Stimulated activated naive CD4-positive, alpha-beta T cell treated with Interleukin-2 at 50 U/mL for 16 hours (primary cell): ENCODE measurements at places on chromosomes 6 and 20.

GRCh38 chr20:50256577-50256976 lies 65.9 kb downstream of the CEBPB start:
- no peak for DNase-seq

- DNase-seq = no peak
Measured at GRCh38 chr6:34020807-34021553, 124.9 kb downstream of the GRM4 start.

DNA sequence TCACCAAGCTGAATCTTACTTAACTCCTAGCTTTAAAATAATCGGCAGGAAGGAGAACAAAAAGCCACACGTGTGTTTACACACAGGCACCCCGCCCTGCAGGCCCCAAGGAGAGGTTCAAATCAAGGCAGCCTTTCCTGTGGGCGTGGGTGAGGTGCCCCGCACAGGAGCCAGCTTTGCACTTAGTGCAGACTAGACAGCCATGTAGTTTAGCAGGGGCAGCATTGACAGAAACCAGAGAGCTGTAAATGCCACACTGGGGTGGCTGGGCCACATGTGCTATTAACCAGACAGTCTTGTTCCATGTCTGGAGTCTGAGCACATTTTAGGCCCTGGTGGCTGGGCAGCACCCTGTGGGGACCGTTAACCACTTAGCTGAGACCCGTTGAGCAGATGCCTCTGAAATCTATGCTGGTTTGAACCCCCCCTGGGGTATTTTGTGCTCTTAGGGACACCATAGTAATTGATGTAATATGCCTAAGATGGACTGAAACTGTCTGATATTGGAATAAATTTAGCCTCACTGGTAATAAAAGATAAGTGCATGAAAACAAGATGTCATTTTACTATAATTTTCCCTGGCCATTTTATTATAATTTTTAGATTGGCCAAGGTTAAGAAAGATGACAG lies 106.4 kb upstream of the KCNG1 start:
- DNase-seq = no peak

DNA sequence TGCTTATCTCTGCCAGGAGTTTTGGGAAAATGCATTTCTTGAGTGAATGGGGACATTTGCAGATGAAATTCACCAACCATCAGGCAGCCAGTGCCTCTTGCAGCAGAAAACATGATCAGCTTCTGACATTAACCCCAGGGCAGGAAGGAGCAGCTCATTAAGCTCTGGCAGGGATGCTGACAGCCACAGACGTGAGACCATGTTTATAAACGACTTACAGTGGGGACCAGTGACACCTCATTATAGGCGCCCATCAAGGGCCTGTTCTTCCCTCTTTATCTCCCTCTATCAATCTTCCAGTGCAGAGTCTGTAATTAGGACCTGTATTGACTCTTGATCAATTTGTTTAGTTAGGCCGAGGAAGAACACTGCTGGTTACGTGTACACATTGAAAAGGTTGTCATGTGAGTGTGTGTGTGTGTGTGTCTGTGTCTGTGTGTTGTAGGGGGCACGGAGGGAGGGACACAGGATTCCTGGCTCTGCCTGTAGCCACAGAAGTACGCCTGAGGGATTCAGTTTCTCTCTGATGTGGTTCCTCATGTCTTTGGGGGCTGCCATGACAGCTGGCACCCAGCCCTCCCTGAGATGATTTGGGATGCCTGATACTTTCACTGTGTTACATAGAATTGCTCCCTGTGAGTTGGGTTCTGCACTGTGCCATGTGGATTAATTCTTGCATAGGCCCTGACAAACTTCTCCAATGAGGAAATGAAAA lies 428.4 kb upstream of the CHD6 start:
- DNase-seq = no peak

GRCh38 chr6:84752118-84752850 lies 12.1 kb downstream of the TBX18 start:
- no peak for DNase-seq

GRCh38 chr6:132978685-132979084 lies 164.3 kb downstream of the RPS12 start:
- no peak for DNase-seq

- DNase-seq = no peak
Measured at GRCh38 chr20:59804347-59804746, 129.1 kb downstream of the SYCP2 start.

DNA sequence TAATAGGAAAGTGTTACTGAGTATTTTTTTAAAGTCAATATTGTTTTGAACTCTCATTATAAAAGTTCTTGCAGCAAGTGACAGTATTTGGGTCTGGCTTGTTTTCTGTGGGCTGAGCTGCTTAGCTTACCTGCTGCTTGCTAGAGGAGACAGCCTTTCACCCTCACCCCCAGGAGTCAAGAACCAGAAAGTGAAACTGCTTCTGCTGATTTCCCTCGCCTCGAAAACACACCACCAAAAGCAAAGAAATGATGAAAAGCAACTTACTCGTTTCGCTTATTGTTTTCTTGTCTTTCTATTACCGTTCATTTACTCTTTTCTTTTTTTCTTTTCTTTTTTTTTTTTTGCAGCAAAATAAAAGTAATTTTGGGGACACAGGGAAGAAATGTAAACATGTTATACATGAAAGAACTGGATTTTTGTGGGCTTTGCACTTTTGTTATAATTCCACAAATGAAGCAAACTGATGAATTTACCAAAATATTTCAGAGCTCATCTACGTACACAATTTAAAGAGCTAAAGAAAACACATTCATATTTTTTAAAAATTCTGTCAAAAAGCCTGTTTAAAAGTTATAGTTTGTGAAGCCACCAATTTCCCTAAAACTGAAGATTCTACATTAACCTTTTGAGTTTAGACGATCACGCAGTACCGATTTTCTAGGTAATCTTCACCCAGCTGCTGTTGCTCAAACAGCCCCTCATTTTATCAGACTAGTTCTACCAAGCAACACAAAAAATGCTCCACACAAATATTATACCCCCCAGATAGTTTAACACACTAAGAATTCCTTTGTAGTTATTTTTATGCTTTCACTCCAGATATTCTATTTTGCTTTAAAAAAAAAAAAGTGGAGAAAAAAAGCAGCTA lies 1.7 kb downstream of the SCML4 start:
- peak; percentile 53 for DNase-seq

- DNase-seq = no peak
Measured at GRCh38 chr20:8540466-8540865, 408.4 kb downstream of the PLCB1 start.

- DNase-seq = no peak
Measured at GRCh38 chr6:161134550-161135298, 139.1 kb downstream of the AGPAT4 start.

DNA sequence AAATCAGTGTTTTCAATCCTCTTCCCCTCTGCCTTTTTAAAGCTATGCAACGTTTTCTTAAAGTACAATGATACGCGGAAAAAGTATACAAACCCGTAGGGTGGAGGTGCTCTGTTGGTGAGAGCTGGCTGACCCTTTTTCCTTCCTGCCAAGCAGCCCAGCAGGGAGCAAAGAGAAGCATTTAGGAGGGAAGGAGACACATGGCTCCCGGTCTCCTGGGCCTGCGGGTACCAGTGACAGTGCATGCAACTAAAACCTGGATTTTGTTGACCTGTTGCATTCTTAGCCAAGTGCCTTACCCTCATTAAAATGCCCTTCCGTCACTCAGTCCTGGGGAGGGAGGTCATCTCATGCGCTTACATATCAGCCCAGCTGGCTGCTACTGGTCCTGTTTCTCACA lies 87.2 kb downstream of the SLX4IP start:
- no peak for DNase-seq

DNA sequence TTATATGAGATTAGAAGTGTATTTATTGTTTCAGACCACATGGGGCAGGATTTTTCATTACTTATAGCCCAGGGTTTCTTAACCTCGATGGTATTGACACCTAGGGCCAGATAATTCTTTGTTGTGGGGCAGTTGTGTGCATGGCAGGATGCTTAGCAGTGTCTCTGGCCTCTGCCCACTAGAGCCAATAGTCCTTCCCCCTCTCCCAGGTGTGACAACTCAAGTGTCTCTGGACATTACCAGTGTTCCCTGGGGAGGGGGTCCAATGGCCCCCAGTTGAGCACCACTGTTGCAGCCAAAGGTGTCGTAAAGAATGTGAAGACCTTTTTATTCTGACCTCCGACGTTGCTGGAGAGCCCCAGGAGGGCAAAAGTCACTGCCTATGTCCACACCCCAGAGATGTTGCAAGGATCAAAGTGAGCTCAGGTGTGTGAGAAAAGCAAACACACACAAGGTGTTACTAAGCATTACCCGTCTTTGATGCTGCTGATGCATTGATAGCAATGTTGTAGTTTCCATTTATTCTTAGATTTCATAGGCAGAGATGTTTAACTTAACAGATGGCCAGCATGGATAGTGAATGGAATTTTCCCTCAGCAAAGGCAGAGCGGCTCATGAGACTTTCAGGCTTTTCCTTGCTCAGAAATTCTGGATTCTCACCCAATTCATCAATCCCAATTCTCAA lies 22.2 kb downstream of the BANF2 start:
- DNase-seq = no peak

- no peak for DNase-seq
Measured at GRCh38 chr6:140660295-140660694, 1285.8 kb upstream of the CITED2 start.

DNA sequence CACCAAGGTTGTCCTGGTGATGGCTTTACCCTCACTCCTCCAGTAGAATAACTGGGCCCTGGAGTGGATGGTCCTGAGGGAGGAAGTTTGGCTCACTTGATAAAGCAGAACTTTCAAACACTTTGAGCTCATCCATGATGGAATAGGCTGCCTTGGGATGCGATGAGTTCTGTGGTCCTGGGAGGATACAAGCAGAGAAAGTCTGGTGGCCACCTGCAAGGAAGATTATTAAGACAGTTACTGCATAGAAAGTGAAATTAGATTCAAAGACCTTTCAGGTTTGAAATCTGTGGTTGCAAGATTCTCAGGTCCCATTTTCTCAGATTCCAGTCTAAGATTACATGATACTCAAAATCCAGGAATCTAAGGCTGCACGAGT lies 19.9 kb upstream of the CCN5 start:
- no peak for DNase-seq

GRCh38 chr6:107817784-107818183 lies 6.3 kb downstream of the SCML4 start:
- DNase-seq = no peak

DNA sequence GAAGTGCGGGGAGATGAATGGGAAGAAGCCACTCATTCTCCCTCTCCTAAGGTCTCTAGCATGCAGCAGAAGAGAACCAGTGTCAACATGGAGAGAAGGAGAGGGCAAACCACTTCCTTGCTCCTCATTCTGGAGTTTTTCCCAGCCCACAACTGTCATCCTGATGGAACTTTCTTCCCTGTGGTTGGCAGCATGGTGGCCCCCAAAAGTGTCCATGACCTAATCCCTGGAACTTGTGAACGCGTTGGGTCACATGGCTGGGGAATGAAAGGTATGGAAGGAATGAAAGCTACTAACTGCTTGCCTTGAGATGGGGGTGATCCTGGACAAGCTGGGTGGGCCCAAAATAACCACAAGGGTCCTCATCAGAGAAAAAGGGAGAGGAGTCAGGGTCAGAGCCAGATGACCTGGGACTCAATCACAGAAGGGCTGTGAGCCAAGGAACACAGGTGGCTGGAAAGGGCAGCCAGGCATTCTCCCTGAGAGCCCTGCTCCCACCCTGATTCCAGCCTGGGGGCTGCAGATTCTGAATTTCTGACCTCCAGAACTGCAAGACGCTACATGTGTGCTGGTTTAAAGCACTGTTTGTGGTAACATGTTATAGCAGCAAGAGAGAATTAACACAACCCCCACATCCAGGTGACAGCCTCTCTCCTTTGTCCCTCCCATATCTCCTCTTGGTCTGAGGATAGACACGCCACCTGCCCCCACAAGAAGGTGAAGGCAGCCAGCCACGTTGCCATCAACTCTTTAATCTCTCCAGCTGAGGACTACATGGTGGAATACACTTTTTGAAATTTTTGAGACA lies 63.2 kb downstream of the PYGB start:
- DNase-seq = no peak

DNA sequence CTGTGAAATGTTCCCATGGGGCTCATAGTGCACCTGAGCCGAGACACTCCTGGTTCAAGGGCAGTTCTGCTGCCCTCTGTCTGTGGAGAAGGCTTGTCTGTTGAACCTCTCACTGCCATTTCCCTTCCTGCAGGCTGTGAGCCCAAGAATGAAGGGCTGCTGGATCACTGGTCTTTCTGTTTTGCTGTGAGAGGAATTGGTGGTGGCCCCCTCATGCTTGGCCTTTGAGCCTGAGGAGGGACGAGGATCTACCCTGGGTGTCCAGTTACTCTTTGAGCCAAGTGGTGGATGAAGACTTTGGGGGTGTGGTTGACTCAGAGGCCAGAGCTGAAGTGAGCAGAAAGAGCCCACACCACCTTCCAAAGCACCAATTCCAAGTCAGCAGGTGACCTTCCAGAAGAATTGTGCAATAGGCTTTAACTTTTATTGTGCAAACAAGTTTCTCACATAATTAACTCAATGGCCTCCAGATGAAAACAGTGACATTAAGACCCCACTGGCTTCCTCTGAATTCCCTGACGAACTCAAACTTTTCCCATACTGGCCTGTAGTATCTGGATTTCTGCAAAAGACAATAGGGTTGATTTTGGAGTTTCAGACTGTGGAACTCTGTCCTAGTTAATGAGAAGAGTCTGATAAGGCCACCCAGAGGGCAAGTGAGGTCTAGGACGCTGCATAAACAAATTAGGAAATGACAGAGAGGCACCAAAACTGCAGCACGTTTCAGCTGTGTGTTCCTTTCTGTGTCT lies 101.5 kb downstream of the PHACTR3 start:
- no peak for DNase-seq

GRCh38 chr20:56348746-56349145 lies 10.0 kb upstream of the FAM210B start:
- no peak for DNase-seq

GRCh38 chr6:35719404-35719829 lies 17.4 kb upstream of the ARMC12 start:
- no peak for DNase-seq

DNA sequence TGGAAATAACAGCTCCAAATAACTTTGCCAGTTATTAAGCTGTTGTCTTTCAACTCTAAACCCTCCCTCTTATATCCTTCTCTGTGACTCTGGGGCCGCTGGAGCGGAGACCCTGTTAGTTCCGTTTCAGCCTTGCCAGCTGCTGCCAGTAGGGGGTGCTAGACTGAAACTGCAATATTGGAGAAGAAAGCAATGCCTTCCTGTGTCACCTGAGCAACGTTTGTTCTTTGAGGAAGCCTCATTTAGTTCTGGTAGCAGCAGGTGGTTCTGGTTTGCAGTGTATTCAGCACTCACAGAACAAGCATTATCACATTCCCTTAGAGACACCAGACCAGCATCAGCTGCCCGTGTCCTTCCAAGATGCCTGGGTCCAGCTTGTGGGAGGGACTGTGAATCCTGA lies 22.9 kb upstream of the JAG1 start:
- DNase-seq = no peak

GRCh38 chr6:29414588-29414987 lies at the start of gene OR12D1:
TSS of gene OR12D1 (plus strand) at chr6:29414928.
- no peak for DNase-seq

- no peak for DNase-seq
Measured at GRCh38 chr6:119264854-119265397, 84.6 kb downstream of the MAN1A1 start.

DNA sequence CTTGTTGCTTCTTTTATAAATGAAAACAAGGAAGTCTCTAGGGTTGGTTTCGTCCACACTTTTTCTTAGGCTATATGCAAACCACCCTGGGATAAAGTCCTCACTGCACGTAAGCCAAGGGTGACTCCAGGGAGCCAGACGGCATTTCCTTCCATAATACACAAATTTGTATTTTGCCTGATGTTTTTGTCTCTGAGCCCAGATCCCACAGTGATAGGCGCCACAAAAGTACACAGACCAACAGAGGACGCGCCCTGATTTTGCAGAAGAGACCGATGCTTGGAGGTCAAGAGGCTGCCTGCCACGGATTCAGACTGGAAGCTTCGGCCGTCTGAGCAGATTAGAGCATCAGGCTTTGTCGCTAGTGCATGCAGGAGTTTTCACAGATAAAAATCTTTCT lies 22.8 kb downstream of the FOXQ1 start:
- no peak for DNase-seq
